ENCODE measurements at places on chromosomes 5 and 9.

DNA sequence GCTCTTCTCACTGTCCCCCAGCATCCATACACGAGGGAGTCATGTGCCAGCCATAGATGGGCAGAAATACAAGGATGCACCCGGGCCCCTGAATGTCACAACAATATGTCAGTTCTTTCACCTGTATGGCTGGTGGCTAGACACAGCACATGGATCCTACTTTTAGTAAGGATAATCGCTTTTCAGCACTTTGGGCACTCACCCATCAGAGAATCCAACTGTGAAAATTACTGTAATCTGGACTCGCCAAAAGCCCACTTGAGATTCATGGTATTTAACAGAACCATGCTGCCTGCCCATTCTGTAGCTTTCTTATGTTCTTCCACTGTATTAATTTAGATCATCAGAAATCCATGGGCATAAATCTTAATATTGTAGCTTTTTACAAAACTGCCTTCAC is 124.8 kb downstream of the FRMD3 start:
- no peak for DNase-seq

GRCh38 chr5:63081402-63081801 is 502.8 kb downstream of the LRRC70 start:
- DNase-seq = no peak

GRCh38 chr9:91445135-91445534 is 21.5 kb upstream of the NFIL3 start:
- DNase-seq = no peak

- DNase-seq = no peak
Observed at GRCh38 chr5:140207250-140207964, 32.4 kb downstream of the CYSTM1 start.

GRCh38 chr5:16675806-16676205 is 59.0 kb upstream of the RETREG1 start:
- no peak for DNase-seq

DNA sequence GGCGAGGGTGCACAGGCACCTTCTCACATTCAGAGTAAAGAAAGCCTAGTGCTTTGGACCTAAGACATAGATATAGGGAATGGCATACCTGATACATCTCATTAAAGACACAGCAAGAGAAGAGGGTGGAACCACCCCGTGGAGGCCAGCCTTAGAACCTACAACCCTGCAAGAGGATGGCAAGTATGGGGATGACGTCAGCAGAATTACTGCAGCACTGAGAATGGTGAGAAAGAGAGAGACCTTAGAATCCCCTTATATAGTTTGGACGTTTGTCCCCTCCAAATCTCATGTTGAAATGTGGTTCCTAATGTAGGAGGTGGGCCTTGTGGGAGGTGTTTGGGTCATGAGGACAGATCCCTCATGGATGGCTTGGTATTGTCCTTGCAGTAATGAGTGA is 28.2 kb upstream of the ADCY2 start:
- DNase-seq = no peak

DNA sequence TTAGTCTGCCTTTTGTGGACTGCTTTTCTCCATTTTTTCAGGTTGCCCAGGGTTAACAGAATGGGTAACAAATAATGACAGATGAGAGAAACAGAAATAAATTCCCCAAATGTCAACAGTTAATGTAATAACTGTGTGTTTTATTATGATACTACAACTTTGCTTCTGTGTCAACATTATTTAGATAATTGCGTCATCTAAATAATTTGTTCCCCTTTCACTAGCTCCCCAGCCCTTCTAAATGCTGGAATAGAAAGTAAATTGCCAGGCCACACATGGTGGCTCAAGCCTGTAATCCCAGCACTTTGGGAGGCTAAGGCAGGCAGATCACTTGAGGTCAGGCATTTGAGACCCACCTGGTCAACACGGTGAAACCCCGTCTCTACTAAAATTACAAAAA is 53.5 kb downstream of the RNF38 start:
- no peak for DNase-seq

GRCh38 chr5:154200221-154200620 is 9.7 kb downstream of the GALNT10 start:
- no peak for DNase-seq

- no peak for DNase-seq
Observed at GRCh38 chr5:115325296-115325959, 29.0 kb upstream of the CCDC112 start.

DNA sequence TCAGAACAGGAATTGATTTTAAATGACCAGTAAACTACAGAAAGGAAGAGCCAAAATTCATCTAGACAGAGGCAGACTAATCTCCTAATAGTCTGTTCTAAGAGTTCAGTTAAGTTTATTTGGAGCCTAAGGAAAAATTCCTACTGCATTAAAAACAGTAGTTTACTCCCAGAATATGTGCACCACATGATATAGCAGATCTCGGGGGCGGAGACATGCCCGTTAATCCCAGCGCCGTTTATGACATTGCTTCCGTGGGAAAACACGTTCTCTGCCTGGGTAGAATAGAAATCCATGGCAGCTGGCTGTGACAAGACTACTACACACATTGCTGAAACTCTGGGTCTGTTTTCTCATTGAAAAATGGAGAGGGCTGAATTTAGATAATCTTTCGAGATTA is 11.4 kb downstream of the HABP4 start:
- no peak for DNase-seq

DNA sequence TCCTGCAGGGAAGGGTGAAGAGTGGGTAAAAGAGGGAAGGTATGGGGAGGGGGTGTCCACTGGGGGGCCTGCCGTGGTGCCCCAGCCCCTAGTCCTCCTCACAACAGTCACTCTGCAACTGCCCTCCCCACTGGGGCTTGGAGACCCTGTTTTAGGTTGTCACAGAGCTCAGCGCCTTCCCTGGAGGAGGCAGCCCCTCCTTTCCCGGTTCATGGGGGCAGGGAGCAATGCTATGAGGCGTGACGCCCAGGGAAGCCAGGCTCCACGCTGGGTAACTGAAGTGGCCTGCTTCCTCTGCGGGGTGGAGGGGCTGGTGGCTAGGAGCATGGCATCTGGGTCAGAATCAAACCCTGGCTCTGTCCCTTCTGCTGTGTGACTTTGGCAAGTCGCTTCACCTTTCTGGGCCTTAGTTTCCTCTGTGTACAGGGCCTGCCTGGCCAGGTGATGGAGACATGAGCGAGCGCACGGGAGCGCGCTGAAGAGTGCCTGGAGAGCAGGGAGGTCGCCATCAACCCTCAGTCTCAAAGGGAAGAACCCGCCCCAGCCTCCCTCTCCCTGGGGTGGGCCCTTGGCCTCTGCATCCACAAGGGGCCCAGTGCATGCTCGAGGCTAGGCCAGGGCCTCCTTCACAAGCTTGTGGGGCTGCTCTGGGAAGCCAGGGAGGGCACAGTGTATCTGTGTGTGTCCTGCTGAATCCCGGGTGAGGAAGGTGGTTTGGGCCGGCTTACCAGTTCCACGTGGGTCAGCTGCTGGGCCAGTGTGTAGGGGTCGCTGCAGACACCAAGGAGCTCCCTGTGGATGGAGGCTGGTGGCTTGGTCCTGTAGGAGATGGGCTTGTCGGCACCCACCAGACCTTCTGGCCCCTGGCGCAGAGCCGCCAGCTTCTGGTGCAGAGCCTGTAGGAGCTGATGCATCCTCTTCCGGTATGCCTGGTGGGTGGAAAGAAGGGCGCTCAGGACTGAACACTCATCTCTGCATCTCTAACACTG is 56.4 kb upstream of the RNF130 start:
- DNase-seq = no peak

GRCh38 chr5:172828911-172829431 is 5.1 kb upstream of the ERGIC1 start:
- DNase-seq = no peak
